Karpas-422 (cell line): ENCODE measurements at places on chromosomes 2 and 18.

- DNase-seq: no peak
These were observed 238.7 kb upstream of the SOX11 start for GRCh38 chr2:5453220-5454050.

GRCh38 chr18:13437796-13438506 is 219.4 kb downstream of the LDLRAD4 start:
- DNase-seq: no peak

GRCh38 chr2:203672856-203673255 is 33.6 kb upstream of the CD28 start:
- no peak for DNase-seq

- no peak for DNase-seq
These were observed 2.9 kb downstream of the ANKMY1 start for GRCh38 chr2:240554767-240555493.

DNA sequence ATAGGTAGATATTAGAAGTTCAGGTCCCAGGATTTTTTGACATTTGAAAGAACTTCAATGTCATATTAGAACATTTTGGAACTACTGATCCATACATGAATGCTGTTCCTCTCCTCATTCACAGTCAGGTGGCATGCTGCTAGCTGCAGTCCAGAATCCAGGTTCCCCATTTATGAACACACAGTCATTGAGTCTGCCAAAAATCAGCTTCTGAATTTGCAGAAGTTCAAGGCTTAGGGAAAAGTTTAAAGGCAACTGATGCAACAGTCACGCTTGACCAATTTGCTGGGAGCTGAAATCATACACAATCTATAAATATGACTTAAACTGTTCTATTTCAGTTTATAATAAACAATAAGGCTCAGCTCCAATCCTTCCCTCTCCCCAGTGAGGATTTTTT is 17.3 kb upstream of the TTR start:
- DNase-seq: no peak

DNA sequence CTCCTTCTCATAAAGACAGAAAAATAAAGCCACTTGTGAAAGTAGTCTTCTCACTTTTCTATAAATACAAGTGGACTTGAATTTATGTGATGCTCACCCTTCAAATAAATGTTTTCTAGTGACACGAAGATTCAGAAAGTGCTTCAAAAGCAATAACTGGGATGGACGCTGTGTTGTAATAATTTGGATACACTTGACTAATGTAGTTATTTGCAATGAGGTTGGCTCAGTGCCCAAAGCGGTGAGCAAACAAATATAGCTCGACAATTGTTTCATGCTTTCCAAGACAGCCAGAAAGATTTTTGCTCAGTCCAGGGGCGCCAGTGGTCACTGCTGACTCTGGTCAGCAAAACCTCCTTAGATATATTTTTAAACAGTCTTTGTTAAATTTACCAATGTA is 278.6 kb upstream of the KLHL14 start:
- no peak for DNase-seq

DNA sequence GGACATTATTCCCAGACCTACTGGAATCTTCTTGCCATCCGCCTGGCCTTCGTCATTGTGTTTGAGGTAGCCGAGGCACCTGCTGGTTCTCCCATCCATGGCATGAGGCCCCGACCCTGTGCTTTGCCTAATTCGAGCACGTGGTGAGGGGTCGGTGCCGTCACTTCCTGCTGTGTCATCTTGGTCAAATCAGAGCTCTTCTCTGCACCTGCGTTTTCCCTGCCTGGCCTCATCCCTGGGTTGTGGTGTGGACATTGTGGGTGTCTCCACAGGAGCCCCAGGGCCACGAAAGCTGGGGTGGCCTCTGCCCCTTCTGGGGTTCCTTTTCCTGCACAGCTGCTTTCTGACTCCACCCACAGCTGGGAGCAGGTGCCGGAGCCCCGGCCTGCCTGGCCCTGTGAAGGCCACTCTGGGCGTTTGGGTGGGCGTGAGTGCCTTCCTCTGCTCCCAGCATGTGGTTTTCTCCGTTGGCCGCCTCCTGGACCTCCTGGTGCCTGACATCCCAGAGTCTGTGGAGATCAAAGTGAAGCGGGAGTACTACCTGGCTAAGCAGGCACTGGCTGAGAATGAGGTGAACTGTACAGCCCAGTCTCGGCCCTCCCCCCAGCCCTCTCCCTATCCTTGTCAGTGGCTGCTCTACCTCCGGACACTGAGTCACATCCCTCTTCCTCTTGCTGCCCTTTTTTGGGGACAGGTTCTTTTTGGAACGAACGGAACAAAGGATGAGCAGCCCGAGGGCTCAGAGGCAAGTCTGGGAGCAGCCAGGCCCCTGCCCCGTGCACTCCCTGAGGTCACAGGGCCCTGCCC is 34.9 kb downstream of the ANO7 start:
- DNase-seq: no peak

- DNase-seq: no peak
These were observed 242.1 kb upstream of the RND3 start for GRCh38 chr2:150729495-150729955.

- peak; percentile 44 for DNase-seq
These were observed 117.0 kb downstream of the LAMA1 start for GRCh38 chr18:7000484-7001096.

DNA sequence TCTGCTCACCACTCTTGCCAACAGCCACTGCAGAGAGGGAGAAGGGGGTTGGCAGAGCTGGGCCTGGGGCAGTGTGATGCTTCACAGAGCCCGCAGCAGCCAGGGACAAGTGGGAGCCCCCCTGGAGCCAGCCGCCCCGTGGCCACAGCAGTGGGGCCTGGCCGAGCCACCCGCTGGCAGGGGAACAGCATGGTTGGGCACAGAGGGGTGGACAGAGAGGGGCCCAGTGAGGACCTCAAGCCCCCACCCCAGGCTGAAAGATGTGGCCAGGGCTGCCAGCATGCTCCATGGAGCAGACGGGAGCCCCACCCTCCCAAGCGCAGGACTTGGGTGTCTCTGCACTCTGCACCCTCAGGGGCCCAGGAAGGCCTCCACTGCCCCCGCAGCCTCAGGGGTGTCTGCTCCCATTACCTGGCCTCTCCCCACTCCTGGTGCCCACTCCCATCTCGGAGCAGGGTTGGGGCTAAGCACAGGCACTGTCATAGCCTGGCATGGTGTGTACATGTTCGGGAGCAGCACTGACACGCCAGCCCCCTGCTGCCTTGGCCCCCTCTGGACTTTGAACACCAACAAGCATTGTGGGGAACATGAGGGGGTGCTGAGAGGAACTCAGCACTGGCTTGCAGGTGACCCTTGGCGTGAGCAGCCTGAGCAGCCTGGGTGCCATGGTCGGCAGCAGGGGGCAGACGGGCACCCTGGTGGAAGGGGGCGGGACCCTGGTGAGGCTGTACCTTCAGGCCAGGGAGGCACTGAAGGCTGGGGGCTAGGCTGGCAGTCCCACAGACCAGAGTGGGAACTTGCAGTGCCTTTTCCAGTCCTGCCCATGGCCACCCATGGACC is 279.6 kb upstream of the CYP26B1 start:
- DNase-seq: no peak

- no peak for DNase-seq
These were observed 203.9 kb downstream of the SMAD2 start for GRCh38 chr18:47726550-47726949.

DNA sequence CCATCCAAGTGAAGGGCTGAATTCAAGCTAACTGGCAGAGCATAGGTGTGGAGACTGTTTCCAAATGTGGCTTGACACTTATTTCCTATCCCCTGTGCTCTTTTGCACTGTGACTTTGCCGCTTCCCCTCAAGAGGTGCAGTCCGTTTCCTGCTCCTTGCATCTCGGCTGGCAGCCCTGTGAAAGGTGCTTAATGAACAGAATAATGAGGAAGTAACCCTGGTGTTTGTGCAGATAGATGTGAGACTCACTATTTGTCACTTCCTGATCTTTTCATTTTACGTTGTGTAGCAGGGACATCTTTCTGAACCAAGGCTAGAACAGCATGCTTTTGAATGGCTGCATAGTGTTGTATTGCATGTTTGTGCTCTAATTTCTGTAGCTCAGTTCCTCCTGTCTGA is 60.8 kb downstream of the CEP192 start:
- peak; percentile 70 for DNase-seq

GRCh38 chr2:37080689-37081088 is 3.5 kb downstream of the HEATR5B start:
- no peak for DNase-seq

- no peak for DNase-seq
These were observed 85.7 kb downstream of the COPS8 start for GRCh38 chr2:237171396-237171795.

GRCh38 chr2:148721991-148722777 is 77.6 kb downstream of the EPC2 start:
- DNase-seq: no peak

DNA sequence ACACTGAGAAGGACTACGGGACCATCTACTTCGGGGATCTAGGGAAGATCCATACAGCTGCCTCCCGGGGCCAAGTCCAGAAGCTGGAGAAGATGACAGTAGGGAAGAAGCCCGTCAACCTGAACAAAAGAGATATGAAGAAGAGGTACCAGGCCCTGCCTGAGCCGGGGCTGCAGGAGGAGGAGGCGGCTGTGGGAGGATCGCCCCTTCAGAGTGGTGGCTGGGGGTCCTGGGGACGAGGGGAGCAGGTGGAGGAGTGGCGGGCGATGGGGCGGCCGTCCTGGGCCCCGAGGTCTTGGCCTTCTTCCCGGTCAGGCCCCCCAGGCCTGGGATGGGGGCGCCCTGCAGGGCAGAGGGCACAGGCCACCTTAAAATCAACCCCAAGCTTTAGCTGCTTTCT is 524 bp downstream of the ANKRD30B start:
- no peak for DNase-seq

DNA sequence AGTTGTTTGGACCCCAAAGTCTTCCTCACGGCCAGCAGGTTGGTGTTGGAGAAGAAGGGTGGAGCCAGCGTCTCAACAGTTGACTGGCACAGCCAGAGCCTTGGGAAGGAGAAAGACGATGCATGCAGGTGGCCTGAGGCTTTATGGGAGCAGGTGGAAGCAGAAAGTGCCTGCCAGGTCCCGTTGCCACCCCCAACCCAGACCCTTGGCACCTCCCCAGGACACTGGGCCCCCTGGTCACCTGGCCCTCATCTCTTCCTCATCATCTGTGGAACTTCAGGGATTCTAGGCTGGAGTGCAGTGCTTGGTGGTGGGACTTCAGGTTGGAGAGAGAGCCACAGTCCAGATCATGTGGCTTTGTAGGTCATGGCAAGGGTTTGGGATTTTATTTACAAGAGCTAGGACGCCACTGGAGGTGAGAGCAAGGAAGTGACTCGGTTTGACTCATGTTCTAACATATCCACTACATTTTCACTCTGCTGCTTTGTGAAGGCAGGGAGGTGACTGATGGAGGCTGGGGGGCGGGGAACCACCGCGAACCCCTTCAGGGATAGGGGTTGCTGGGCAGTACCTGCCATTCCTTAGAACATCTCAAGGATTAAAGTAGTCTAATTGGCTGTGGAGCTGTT is 62.5 kb upstream of the B3GNT7 start:
- DNase-seq: no peak

- DNase-seq: no peak
These were observed 1.9 kb downstream of the DNMT3A start for GRCh38 chr2:25339791-25340180.

GRCh38 chr2:241321886-241322285 is 6.2 kb downstream of the SEPTIN2 start:
- no peak for DNase-seq

- no peak for DNase-seq
These were observed 77.9 kb downstream of the PRELID3A start for GRCh38 chr18:12485479-12486105.

- DNase-seq: no peak
These were observed 84.6 kb downstream of the RDH14 start for GRCh38 chr2:18475884-18476283.

GRCh38 chr2:101480764-101481163 is 5.9 kb upstream of the RFX8 start:
- no peak for DNase-seq

GRCh38 chr18:519019-519879 is 18.7 kb upstream of the COLEC12 start:
- no peak for DNase-seq

- DNase-seq: no peak
These were observed 49.9 kb upstream of the FZD7 start for GRCh38 chr2:201983800-201984199.

DNA sequence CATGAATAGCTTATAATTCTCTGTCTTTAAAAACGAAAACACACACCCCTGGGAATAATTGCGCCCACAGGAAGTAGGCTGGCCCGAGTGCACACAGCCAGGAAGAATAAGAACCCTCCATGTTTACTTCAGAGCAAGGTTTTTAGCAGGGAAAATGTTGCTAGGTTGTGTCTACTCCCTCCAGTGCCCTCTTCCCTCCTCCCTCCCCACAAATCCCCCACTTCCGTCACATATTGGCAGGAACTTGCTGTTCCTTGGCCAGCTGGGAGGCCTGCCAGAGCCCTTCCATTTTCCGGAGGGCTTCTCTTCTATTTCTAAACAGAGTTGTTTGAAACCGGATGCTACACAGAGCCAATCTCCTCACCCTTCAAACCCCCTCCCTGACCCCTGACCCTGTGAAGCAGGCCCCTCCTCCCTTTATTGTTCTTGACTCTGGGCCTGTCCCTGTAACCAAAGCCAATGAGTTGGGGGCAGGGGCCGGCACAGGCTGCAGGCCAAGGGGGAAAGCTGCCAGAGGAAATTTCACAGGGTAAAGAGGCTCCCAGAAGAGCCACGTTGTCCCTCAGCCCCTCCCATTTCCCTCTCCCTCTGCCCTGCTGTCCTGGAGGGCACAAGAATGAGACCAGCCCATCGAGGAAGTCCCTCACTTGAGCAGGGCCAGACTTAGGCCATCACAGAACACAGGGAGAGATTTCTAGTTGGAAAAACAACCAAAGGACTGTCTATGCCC is 49.8 kb upstream of the LGALSL start:
- DNase-seq: no peak

DNA sequence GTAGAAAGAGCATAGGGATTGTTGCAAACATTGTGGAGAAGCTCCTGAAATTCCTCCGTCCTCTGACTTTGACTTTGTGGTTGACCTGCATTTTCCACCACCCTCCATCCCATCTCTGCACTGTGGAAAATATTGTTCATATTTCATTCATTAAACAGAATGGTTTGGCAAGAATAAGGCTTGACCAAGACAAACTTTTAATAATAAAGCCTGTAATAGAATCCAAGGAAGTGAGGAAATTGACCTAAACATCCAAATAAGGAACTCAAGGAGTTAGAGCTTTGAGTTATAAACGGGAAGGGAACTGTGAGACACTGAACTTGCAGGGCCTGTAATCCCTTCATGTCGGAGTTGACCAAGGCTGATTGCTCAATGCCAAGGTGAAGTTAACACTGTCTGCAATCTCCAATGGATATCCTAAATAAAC is 115.2 kb downstream of the GFPT1 start:
- no peak for DNase-seq

GRCh38 chr2:160956243-160956802 is 203.9 kb upstream of the TANK start:
- no peak for DNase-seq
